ENCODE measurements at places on chromosomes 6 and 20.

DNA sequence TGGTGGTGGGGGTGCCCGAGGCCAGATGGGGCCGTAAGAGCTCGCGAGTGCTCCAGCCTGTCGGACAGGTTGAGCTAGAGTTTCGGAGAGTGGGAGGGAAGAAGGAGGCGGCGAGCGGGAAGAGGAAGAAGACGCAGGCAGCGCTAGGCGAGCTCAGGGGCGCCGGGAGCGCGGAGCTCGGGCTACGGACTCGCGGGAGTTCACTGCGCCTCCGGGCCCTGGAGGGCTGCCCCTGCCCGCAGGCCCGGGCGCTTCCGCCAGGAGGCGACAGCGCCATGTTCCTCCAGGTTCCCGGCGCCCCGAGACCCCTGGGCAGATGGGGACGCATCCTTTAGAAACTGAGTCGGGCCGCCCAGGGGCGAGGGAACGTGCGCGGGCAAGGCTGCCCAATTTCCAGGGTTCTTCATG lies 984 bp downstream of the TFAP2C start:
- DNase-seq: no peak

DNA sequence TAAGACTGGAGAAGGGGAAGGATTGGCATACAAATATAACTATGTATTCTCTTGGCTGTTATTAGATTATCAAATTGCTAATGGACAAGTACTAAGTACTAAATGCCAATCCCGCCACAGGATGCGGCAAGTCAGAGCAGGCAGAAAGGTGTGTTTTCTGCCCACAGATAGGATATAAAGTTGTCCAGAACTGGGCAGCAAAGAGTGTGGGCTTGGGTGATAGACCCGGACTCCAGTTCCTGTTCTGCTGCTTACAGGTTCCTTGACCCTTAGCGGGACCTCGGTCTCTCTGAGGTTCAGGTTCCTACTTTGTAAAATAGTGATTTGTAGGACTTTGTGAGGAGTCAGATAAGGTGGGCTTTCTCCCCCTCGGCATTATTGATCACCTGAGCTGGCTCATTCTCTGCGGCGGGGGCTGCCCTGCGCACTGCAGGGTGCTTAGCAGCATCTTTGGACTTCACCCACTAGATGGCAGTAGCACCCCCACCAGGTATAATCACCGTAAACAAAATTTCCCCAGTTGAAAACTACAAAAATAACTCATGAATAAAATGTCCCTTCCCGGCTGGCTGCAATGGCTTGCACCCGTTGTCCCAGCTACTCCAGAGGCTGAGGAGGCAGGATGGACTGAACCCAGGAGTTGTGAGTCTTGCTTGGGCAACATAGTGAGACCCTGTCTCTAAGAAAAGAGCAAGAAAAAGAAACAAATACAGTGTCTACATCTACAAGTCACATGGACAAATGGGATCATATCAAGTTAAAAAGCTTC lies 193.1 kb downstream of the DOK5 start:
- no peak for DNase-seq

- no peak for DNase-seq
Observed at GRCh38 chr6:110554441-110554840, 78.0 kb upstream of the SLC22A16 start.

DNA sequence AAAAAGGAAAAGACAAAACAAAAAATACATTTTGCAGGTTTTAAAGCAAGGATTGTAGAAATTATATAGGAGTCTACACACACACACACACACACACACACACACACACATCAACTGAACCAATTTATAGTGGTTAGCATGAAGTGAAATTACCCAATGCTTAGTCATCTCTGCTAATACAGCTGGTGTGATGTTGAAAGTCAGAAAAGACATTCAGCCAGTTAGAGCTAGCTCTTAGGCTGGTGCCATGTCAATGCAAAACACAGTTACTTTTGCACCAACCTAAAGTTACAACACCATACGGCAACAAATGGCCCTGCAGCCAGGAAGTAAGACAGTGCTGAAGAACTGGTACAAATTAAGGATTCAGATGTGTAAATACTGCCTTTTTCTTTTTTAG lies 15.2 kb downstream of the FAM210B start:
- no peak for DNase-seq

Data from omental fat pad (tissue), 4 donors.